ENCODE measurements at places on chromosomes 6 and 20. TPM values are rescaled to one million over a fixed set of nuclear protein-coding genes. Genes with fewer than 3 reads are reported as not detected.

Gene RALGAPB
- 33.5 TPM for total RNA-seq

GRCh38 chr20:51639206-51639832 is 96.8 kb upstream of the NFATC2 start:
- DNase-seq: peak; percentile 87

GRCh38 chr6:15905488-15906419 is 223.1 kb upstream of the MYLIP start:
- DNase-seq: no peak

DNA sequence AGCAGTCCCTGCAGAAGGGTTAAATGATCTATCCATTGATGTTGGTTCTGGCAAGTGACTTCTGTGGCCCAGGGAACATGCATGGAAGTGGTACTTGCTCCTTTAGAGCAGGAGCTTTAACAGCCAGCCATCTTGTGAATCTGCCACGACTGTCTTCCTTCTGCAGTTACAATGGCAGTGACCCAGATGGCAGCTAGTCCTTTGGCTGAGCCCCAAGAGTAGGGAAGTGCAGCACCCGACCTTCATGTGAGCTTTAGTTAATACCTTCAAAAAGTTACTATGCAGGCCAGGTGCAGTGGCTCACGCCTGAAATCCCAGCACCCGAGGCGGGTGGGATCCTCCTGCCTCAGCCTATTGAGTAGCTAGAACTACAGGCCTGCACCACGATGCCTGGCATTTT is 66.4 kb downstream of the POPDC3 start:
- DNase-seq: no peak

GRCh38 chr6:117459204-117459944 is 23.1 kb upstream of the DCBLD1 start:
- DNase-seq: no peak

DNA sequence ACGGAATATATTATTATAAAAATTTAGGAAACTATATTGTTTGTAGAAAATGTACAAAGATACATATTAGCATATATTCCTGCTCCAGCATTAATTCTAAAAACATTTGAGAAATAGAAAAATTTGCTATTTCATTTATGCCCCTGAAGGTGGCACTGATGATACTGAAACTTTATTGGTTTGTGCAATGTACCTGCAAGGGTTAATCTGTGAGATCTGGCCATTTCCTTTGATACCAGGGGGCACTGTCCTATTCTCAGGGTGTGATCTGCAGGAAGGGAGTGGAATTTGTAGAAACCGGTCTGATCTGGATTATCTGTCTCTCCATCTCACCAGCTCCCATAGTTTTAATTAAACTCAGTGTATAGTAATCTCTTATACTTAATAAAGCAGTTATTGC is 625.1 kb upstream of the IMPG1 start:
- no peak for DNase-seq

GRCh38 chr6:9517806-9518205 is 897.1 kb downstream of the TFAP2A start:
- DNase-seq: no peak

- no peak for DNase-seq
Measured at GRCh38 chr6:125236536-125237327, 65.0 kb downstream of the HDDC2 start.

- no peak for DNase-seq
Measured at GRCh38 chr20:385448-385847, 4.9 kb downstream of the TRIB3 start.

- DNase-seq: no peak
Measured at GRCh38 chr6:12151433-12151820, 138.7 kb upstream of the EDN1 start.

- DNase-seq: no peak
Measured at GRCh38 chr6:42889815-42890214, 10.4 kb downstream of the RPL7L1 start.

DNA sequence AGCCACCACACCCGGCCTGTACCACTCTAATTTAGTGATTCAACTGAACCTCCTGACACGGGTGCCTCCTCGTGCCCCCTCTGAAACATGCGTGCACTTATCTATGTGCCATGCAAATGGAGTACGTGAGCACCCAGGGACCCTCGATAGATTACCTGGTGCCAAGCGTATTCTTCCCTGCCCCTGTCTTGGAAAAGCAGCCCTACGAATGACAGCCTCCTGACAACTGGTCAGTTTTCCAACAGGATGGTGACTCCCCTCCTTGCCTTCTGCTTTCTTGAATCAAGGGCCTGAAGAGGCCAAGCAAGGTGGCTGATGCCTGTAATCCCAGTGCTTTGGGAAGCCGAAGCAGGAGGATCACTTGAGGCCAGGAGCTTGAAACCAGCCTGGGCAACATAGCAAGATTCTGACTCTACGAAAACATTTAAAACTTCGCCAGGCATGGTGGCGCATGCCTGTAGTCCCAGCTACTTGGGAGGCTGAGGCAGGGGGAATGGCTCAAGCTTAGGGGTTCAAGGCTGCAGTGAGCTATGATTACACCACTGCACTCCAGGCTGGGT is 25.4 kb upstream of the SYNJ2 start:
- no peak for DNase-seq

Gene USP49
- total RNA-seq: 2.7 TPM

Gene SCRT2
- total RNA-seq: not detected

DNA sequence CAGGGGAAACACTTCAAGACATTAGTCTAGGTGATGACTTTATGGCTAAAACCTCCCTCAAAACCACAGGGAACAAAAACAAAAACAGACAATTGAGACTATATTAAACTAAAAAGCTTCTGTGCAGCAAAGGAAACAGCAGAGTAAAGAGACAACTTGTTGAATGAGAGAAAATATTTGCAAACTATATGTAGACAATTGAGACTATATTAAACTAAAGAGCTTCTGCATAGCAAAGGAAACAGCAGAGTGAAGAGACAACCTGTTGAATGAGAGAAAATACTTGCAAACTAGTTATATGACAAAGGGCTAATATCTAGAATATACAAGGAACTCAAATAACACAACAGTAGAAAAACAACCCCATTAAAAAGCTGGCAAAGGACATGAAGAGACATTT is 136.4 kb downstream of the IBTK start:
- no peak for DNase-seq

- DNase-seq: no peak
Measured at GRCh38 chr6:46453741-46454316, 37.4 kb downstream of the RCAN2 start.

Gene L3MBTL1
- 6.7 TPM for total RNA-seq

- no peak for DNase-seq
Measured at GRCh38 chr20:37526839-37527637, 638 bp downstream of the BLCAP start.

DNA sequence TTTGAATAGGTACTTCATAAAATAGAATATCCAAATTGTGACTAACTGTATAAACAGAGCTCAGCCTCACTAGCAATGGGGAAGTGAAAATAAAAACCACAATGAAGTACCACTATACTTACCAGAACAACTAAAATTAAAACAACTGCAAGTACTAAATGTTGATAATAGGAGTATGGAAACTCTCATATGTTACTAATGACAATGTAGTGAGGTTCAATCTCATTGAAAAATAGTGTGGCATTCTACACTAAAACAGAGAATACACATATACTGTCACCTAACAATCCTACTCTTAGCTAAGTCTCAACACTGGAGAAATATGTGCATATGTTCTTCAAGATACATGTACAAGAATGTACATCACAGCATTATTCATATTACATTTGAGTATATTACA is 132.0 kb upstream of the CARMIL1 start:
- no peak for DNase-seq

- DNase-seq: no peak
Measured at GRCh38 chr6:25035174-25035511, 99.4 kb upstream of the RIPOR2 start.

Measured in posterior vena cava (tissue), 2 donors.